ENCODE measurements at places on chromosomes 4 and X. TPM values are rescaled to one million over a fixed set of nuclear protein-coding genes. Genes with fewer than 3 reads are reported as not detected.

Gene ADGRG4
- total RNA-seq = not detected

Gene PABPC1L2B
- total RNA-seq = not detected

Gene GDPD2
- not detected for total RNA-seq

Gene SPANXB1
- not detected for total RNA-seq

Gene GABRE
- 32.1 TPM for total RNA-seq

Gene TRPC5OS
- not detected for total RNA-seq

Gene SLC25A31
- not detected for total RNA-seq

Gene KIT
- total RNA-seq = under 0.01 TPM

Gene PTTG2
- total RNA-seq = not detected

Gene MAGIX
- total RNA-seq = 4.6 TPM

Data from bronchial epithelial cell (primary cell).